Kidney glomerular epithelial cell (primary cell): ENCODE measurements at places on chromosomes 7 and 10.

DNA sequence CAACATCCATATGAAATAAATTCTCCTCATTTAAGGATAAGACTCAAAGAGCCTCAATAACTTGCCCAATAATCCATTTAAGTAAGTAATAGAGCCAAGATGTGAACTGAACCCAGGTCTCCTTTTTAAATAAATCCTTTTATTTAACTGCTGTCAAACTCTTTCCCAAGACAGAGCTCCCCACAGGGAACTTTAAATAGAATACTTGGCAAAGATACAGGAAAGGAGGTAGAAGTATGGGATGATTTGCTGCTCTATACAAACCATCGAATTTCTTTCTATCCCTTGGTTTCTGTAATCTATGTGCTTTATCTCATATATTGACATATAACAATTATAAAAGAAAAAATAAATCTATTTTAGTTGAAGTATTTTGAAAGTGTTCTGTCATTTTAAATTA, 295.9 kb downstream of the CSTF2T start:
- no peak for DNase-seq

GRCh38 chr7:15128716-15129115, 226.2 kb upstream of the DGKB start:
- no peak for DNase-seq

DNA sequence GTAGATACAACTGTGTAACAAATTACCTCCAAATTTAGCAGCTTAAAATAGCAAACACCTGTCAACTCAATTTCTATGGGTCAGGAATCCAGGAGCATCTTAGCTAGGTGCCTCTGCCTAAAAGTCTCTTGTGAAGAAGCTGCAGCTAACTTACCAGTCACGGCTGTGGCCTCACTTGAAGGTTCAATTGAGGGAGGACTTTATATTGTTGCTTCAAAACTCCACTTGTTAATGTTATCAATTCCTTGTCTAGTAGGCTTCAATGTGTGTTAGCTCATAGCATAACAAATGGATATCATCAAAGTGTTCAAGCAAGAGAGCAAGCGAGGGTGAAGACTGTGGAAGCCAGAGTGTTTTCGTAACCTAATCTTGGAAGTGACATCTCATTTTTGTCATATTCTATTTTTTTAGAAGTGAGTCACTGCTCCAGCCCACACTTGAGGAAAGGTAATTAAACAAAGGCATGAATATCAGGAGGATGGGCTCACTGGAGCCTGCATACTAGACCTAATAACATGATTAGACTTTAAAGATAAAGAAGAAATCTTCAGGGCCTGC, 172.9 kb downstream of the SPAG6 start:
- no peak for DNase-seq

DNA sequence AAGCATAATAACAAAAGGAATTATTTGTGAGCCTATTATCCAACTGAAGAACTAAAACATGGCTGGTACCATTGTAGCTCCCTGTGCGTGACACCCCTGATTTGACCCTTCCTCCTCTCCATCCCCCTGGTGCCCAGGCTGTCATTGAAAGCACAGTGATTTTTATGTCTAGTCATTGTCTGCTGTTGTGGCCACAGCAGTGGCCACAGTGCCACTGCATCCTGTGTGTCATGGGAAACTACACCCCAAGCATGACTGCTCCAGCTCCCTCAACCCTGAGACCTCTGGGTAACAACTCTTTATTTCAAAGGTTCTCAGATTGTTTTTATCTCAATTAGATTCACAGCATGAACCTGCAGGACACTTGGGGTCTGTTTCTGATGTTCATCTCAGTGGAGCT, 52.0 kb downstream of the ERLIN1 start:
- DNase-seq, result no peak

DNA sequence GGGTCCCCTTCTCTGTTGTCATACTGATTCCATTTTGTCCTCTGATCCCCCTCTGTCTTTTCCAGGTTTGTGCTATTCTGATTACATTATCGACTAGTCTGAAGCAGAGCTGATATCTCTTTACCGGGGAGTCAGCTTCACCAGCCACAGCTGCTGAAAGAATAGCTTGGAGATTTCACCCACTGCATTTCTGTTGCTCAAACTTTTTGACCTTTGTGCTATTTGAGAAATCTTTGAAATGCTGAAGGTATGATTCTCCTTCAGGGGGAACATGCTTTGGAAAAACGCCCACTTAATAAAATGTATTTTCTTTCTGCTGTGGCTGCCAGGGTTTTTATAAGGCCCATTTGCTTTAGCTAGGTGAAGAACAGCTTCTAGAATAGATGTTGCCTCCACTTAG, 197.8 kb upstream of the TCF7L2 start:
- DNase-seq, result no peak

- DNase-seq, result no peak
Observed at GRCh38 chr10:133139551-133140065, 20.4 kb upstream of the KNDC1 start.

DNA sequence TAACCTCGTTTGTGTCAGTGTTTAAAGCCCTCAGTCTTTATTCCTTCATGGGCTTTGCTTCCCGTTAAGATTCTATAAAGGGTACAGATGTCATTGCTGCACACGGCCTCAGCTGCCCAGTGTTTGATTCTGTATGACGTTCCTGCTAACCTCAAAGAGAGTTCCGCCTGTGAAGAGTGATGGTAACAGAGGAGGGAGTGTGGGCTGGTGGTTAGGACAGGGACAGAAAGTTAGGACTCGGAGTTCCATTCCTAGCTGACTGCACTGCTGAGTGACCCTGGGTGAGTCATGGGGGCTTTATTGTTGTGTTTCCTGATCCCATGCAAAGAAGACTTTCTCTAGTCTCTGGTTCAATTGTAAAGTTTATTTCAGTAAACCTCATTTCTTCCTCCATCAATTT, 227.1 kb downstream of the DYNC1I1 start:
- no peak for DNase-seq

DNA sequence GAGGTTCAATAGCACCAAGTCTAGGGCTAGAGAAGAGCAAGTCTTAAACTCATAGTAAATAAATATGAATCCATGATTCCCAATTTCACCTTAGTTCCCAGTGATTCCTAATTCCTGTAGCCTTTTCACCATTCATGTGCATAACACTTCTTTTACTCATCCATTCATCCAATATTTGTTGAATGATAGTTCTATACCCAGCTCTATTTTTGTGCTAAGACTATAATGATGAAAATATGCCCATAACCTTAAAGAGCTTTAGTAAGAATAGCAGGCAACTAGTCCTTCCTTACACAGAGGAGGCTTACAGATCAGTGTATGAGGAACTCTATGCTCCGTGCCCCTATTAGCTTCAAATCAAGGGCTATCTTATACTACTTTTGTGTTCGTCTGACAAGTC, 280.2 kb upstream of the CHRM2 start:
- no peak for DNase-seq

DNA sequence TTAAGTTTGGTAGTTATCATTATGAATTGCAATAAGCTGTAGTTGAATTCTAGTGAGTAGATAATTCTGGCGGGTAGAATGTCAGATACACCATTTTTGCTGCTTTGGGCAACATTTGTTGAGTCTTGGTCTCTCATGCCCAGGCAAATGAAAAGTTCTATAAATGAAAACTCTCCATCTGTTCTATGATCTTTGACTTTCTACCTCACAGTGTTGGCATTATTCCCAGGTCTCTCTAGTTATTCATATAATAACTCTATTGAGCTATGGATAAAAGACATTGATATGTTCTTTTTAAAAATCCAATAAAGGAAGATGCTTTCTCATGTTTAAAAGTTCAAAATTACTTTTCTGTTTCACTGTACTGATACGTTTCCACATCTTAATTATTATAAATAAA, 415.3 kb upstream of the SEMA3D start:
- no peak for DNase-seq

GRCh38 chr10:63670291-63670898, 149.2 kb downstream of the REEP3 start:
- no peak for DNase-seq

DNA sequence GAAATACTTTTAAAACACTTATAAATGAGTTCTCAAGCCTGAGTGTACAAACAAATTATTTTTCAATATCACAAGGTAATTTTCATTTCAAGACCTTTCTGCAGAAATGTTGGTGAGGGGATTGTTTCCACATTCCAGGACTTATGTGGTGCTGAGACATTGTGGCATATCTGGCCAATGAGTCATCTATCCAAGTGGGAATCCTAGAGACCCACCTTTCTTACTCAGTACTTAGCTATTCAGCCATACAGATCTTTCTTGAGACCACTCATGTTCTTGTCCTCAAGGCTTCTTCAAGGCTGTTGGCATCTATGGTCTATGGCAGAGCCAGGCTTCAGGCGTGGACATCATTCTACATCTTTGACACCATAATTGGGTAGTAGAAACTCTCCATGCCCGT, 225.4 kb downstream of the DKK1 start:
- peak; percentile 29 for DNase-seq

DNA sequence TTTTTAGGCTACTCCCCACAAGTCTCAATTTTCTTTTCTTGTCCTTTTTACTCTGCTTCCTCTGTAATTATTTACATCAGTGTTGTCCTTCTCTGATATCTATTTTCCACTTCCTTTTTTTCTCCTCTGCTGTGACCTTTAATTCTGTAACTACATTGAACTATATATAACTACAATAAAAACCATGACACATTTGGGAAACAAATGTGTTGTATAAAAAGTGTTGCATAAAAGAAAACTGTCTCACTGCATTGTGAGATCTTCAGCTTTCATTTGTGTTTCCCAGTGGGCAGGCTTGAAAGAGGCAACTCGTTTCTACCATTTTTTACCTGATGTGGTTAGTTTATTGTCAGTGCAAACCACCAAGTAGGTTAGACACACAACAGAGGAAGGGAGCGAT, 483.9 kb upstream of the NRP1 start:
- DNase-seq, result no peak

DNA sequence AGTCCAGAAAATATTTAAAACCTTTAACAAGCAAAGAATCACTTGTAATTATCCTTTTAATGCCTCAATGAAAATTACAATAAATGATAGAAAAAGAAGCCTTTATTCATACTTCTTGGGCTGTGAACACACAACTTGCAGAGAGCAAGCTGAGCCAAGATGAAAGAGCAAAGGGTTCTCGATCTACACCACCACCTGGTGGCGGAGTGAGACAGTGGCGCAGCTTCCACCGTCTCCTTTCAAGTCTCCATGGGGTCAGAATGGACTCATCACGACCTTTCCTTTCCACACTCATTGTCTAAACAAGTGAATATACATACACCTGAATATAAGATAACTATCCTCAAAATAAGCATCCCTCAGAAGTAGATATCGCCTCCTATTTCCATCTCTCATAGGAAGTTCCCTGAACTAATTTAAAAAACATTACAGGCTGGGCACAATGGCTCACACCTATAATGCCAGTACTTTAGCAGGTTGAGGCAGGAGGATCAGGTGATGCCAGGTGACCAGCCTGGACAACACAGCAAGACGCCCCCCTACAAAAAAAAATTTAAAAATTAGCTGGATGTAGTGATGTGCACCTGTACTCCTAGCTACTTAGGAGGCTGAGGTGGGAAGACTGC, 40.7 kb downstream of the ATE1 start:
- peak; percentile 56 for DNase-seq

DNA sequence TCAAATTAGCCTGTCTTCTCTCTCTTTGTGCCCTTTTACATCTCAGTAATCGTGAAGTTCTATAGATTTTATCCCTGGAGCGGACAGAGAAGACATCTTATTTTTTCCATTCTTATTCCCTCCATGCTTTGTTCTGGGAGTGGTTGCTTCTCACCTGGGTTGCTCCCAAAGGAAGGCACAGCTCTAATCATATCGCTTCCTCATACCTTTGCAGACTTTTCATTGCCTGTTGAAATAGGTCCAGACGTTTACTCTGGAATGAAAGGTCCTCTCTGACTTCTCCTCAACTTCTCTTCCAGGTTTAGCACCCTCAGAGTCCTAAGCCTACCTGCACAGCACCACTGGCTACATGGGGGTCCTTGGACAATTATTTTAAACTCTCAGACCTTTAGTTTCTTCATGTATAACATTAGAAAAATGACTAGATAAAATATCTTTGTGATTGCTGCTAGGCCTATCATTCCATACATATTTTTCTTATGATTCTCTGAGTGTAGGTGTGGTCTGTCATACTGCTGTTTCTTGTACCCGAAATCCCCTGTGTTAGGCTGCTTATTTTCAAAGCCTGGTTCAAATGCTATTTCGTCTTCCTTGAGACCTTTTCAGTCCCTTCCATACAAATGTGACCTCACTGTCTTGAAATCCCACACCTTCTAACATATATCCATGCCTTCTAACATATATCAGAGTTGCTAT, 418.1 kb downstream of the GFRA1 start:
- peak; percentile 38 for DNase-seq

DNA sequence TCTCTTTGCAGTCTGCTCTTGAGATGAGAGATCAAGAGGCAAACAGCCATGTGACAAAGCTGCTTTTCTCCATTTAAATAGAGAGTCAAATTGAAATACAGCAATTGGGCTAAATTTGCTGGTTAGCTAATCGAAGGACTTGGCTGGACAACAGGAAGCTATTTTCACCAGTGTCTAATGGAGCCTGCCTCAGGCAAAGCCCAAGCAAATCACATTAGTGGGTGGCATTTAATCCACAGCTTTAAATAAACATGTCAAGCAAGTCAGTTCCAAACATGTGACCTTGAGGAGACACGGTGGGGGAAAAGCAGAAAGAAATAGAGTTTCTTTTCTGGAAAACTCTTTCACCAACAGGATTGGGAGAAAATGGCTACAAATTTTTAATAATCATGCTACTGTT, 180.5 kb upstream of the AOAH start:
- DNase-seq, result no peak

GRCh38 chr7:130353196-130353595, 8.6 kb downstream of the CPA5 start:
- DNase-seq, result no peak

GRCh38 chr7:137992104-137992549, 9.8 kb downstream of the CREB3L2 start:
- no peak for DNase-seq

DNA sequence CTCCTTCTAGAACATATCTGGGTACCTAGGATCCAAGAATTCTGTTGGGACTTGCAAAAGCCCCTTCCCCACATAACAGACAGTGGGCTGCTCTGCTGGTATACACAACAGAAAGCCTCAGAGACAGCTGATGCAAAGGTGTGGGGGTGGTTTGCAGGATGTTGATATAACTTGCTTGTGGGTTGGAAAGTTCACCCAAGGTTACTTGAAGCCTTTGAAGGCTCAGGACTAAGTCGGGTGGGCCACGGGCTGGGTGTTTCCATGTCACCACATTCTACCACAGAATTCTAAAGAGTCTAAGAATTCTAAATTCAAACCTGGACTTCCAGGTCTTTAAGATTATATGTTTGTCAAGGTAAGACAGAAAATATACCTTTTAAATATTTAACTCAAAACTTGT, 7.4 kb upstream of the NRCAM start:
- no peak for DNase-seq

- DNase-seq, result no peak
Observed at GRCh38 chr7:156585926-156586325, 54.6 kb upstream of the RNF32 start.
